ENCODE measurements at places on chromosomes 1 and 21.

GRCh38 chr1:217369271-217369981 is 261.5 kb downstream of the GPATCH2 start:
- no peak for DNase-seq

DNA sequence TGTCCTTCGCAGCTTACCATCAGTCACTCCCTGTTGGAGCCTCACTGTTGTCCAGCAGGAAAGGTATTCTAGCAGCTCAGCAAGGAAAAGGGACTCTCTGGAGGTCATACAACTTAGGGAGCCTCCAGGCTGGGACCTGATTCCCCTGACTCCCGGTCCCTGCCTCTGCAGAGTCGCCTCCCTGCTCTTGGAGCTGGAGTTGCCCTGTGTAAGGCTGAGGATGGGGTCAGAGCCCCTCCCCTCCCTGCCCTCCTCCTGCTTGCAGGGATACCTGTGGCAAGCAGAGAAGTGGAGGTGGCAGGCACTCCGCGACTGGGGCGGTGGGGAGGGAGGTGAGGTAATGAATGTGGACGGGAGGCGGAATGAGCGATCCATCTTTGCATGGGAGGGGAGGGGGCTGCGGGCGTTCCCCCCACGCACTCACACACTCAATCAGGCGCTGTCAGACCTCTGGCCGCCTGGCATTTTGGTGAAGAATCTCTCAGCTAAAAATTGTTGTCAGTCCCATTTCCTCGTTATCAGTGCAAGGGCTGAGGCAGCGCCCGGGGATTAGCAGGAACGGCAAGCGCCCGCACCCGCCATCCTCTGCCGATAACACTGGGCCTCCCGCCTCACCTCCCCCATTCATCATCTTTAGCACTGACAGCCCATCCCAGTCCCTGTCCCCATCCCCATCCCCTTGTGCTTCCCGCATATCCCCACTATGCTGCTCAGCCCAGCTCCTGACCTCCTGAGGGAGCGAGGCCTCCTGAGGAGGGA is 64.3 kb downstream of the TMEM53 start:
- no peak for DNase-seq

- no peak for DNase-seq
Measured at GRCh38 chr1:15259622-15260007, 12.6 kb downstream of the FHAD1 start.

- DNase-seq = no peak
Measured at GRCh38 chr1:100721526-100722207, 2.1 kb downstream of the VCAM1 start.

DNA sequence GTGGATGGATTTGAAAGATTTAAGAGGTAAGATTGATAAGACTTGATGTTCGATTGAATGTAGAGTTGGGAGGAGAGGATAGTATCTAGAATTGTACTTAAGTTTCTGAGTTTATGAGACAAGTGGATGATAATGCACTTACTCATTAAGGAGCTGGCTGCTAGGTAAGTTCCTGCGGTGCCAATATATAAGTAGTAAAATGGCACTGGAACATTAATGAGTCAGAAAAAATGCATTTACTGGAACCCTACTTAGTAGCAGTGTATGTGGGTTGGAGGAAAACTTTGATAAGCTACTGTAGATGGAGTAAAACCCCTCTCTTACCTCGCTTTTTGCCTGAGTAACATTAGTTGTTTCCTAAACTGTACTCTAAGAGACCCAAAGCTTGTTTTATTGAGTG is 68.2 kb downstream of the ZFYVE9 start:
- DNase-seq = no peak

DNA sequence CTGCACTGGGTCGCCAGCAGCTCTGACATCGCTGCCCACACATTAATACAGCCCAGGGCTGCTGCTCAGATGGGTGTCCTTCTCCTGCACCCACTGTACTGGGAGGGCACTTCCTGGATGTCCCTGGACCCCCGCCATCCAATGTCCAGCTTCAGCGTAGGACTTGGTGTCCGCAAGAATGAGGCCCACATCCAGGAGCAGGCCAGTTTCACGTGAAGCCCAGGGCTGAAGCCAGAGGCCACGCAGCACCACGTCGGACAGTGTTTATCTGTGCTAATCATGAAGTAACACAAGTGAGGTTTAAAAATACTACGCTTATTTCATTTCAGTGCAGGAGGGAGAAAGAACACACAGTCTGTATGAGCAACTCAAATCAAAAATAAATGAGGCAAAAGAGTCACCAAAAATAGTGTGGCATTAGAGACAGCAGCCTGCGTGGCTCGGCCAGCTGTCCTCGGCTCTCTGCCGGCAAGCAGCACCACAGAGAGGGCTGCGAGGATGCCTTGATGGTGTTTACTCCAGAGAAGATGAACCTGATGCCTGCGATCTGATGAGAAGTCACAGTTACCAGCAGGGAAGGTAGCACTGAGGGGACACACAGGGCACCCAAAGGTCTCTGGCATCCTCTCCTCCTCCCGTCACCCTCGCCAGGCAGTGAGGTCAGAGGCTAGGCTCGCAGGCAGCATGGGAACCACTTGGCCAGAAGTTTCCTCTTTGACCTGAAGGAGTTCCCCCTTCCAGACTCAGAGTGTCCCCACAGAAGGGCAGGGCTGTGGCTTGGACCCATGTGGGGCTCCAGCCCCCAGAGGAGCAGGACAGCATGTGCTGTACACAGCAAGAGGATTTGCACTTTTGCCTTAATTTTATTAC is 22.1 kb upstream of the NPHP4 start:
- no peak for DNase-seq

GRCh38 chr21:35855484-35855883 is 204.8 kb downstream of the SETD4 start:
- DNase-seq = no peak

DNA sequence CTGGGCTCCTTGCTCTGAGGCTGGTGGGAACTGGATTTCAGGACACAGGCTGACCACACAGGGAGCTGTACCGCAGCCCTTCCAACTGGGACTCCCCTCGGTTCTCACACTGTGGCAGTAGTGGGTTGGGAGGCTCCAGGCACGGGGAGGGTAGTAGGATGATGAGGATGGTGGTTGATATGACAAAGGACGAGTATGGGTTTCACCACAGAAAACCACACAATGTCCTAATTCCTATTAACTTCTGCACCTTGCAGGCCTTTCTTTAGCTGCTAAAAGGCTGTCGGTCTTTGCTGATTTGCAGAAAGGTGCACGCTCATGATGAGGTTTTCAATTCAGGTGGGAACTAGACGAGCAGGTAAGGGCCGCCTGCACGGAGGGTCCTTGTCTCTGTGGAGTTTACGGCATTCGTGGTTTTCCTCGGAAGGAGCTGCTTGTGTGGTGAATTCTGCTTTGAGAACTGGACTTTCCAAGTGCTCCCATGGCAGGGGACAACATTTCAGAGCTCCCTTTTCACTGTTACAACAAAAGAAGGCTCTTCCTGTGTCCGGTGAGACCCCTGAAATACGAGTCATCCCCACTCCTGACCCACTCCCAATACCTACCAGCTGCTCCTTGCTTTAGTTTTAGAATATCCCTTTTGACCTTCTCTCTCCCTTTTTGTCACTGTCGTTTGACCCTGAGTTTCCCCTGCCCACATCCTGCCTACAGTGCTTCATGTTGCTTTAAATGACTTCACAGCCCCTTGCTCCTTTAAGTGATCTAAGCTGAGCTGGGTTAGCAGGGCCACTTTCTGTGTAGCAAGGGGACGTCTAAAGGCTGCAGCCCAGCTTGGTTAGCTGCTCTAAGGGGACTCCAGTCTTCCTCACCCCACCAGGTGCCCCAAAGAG is 125.1 kb downstream of the MRPS6 start:
- no peak for DNase-seq

DNA sequence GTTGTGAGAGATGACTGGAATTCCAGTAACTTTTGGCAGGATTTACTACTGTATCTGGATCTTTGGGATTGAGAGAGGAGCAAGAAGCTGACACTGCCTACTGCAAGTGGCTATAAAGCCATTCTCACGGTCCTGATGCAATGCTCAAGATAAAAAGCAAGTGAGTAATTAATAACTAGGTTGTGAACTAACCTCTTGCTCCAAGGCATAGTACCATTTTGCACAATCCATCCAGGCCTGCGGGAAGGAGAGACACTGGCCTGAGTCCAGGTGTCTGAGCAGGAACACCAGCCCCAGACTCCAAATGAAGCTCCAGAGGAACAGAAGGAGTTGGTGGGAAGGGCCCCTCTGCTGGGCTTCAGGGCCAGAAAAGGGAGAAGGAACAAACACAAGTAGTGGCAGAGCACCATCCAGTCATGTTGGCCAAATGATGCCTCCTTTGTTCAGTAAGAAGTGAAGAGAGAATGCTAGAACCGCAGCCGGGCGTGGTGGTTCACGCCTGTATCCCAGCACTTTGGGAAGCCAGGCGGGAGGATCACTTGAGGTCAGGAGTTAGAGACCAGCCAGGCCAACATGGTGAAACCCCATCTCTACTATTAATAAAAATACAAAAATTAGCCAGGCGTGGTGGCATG is 9.9 kb upstream of the SLC45A3 start:
- DNase-seq = no peak

GRCh38 chr1:93042187-93043056 is 36.7 kb upstream of the MTF2 start:
- DNase-seq = no peak

GRCh38 chr1:53372501-53372951 is 44.7 kb upstream of the LRP8 start:
- DNase-seq = no peak

- DNase-seq = no peak
Measured at GRCh38 chr1:150076066-150076465, 8.5 kb downstream of the VPS45 start.

GRCh38 chr1:29043274-29043965 is 80.3 kb downstream of the TMEM200B start:
- DNase-seq = no peak

DNA sequence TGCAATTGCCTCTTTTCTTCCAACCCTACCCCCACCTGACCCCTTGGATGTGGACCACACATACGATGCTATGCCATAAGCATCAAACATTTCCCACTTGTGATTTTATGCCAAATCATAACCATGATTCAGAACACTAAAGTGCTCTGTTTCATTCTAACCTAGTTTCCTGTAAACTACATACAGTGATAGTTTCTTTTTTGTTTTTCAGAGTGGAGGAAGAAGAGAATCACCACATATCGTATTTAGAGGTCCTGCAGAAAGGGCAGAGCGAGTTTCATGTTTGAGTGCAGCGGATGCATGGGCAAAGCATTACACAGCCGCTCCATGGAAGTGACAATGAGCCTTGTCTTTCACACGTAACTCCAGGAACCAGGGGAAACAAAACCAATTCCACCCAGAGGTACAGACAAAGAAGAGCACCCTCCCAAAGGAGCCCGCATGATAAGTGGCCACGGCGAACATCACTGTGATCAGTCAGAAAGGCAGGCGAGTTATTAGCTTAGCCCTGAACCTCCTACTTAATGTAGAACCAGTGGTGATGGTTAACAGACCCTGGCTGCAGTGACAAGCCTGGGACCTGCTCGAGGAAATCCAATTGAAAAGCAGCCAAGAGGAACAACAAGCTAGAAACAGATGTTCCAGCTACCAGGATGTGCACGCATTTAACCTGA is 64.0 kb upstream of the ZNF281 start:
- DNase-seq = peak; percentile 5

DNA sequence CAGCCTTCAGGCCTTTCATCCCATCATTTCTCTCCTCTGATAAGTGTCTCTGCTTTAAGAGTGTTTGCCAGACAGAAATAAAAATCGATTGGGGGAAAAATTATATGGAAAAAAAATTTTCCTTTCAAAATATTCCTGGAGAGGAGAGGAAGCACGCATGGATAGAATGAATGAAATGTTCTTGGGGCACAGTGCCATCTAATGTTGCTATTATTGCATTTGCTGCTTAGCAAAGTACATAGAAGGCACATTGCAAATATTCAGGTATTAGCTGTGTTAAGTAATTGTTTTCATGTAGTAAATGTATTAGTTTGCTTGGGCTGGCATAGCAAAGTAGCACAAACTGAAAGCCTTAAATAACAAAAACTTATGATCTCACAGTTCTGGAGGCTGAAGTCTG is 18.1 kb downstream of the B3GALT5 start:
- no peak for DNase-seq

DNA sequence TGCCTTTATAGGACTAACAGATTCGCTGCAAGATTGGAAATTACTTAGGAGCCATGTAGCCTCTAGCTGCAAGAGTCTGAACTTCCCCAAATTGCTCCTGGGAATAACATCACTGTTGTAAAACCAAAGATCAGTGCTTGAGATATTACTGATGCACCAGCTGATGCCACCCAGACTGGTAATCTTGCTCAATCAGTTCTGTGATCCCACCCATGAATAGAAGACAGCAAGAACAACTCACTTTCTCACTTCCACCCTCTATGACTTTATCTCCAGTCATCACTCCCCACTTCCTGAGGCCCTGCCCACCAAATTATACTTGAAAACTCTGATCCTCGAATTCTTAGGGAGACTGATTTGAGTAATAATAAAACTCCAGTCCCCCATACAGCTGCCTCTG is 1011.1 kb downstream of the PLA2G4A start:
- DNase-seq = no peak

GRCh38 chr1:25167269-25168192 is 64.8 kb downstream of the SYF2 start:
- no peak for DNase-seq

DNA sequence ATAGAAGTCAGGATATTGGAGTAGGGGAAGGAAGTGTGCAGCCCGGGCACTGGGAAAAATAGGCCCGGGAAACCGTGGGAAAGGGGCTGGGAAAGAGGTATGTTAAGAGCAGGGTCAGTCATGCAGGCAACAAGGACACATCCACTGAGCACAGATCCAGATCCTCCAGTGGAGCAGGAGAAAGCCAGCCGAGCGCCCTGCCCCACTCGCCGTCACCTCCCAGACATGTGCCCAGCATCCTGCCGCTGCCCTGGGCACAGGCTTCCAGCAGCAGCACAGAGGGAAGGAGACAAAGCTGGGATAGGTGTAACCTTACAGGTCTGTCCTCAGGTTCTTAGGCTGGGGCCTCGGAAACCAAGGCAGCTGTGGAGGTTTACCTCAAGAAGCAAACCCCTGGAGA is 64.2 kb downstream of the FAM163A start:
- DNase-seq = no peak

DNA sequence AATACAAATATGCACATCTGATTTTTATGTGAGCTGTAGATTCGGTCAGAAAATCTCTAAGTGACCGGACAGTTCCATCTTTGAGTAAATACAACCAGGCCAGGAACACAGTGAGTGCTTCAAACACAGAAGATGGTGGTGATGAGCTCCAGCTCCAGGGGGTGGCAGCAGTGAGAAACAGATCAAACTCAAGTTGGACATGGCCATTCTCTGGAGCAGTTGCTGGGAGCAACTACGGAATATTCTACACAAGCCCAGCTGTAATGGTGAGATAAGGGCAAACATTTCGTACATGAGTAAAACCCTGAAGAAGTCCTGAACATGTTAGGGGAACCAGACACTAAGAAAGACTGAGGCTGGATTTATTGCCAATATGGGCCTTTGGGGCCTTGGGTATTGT is 100.7 kb downstream of the BARHL2 start:
- DNase-seq = no peak

GRCh38 chr1:71427066-71427465 is 346.2 kb upstream of the ZRANB2 start:
- DNase-seq = no peak

DNA sequence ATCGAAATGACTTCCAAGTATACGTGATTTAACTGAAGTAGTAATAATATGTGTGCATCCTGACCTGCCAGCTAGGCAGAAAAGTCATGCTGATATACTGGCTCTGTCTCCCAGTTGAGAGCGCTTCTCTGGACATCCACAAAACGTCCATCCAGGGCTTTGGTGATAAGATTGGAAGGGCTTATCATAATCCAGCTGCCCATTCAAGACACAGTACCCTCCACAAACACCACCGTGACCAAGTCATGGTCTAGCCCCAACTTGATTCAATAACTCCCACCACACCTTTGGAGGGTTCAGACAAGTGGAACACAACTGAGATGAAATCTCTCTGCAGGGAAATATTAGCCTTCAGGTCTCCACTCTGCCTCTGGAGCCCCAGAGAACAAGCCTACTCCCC is 76.2 kb downstream of the CD46 start:
- DNase-seq = no peak

All from NCI-H187 (cell line).